ENCODE measurements at places on chromosomes 3 and 15. TPM values are rescaled to one million over a fixed set of nuclear protein-coding genes. Genes with fewer than 3 reads are reported as not detected.

GRCh38 chr15:51629612-51630011 lies 7.0 kb upstream of the DMXL2 start:
- DNase-seq, result no peak

DNA sequence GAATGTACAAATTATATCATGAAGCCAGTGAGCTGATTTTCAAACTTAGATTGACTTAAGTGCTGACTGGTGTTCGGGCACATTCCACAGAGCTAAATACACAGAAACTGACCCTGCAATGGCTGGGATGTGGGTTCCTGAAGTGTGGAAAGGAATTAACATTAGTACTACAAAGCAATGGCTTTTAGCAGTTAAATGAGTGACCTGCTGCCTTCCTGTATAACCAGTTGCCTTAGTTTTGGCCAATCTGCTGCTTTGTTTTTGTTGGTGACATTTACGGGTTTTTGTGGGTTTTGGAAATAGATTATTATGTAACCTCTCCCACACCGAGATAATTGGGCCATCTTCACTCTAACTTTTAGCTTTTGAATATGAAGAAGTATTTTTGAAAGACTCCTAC lies 2.4 kb upstream of the SKIC8 start:
- no peak for DNase-seq

DNA sequence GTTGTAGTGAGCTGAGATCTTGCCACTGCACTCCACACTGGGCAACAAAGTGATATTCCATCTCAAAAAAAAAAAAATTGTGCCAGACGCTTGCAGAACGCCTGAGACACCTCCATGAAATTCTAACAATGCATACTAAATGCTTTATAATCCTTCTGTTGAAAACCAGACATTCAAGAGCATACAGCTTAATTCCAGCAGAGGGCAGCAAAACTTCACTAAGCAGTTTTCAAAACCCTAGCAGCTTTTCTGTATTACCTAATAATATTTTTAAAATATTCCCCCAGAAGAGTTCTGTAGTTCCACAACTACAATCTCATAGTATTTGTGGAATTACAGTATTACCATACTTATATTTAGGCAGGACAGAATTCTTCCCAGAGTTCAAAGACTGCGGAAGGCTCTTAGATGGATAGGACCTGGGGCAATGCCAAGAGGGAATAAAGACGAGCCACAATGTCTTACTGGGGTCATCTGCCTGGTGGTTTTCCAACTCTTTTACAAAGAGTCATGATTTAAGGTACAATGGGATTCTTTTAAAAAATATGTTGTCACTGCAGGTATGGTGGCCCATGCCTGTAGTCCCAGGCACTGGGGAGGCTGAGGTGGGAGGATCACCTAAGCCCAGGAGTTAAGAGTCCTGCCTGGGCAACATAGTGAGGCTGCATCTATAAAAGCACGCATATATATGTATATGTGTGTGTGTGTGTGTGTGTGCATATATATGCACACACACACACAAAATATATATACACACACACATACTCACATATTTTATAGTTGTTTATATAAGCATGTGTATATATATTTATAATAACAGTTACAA lies 19.6 kb upstream of the TASOR start:
- peak; percentile 78 for DNase-seq

GRCh38 chr15:39079296-39079847 lies 501.5 kb upstream of the THBS1 start:
- DNase-seq, result no peak

NLGN1 gene
- 27.7 TPM for total RNA-seq

CELSR3 gene
- 22.3 TPM for total RNA-seq

Measured in neural progenitor cell (in vitro differentiated cells).